ENCODE measurements at places on chromosomes 5 and 9. TPM values are rescaled to one million over a fixed set of nuclear protein-coding genes. Genes with fewer than 3 reads are reported as not detected.

The OR2V2 gene
- total RNA-seq = not detected

The PCDHA1 gene
- not detected for total RNA-seq

- no peaks in the 10 kb centered on the region for H3K4me1 ChIP-seq
- DNase-seq = no peak
- no peak overlapping the region for H3K4me3 ChIP-seq
- H3K36me3 ChIP-seq = no peaks in the 10 kb centered on the region
- no peaks in the 10 kb centered on the region for H3K27me3 ChIP-seq
- no peak overlapping the region for H3K27ac ChIP-seq
These were observed 28.0 kb downstream of the PRUNE2 start for GRCh38 chr9:76877961-76878360.

- H3K27ac ChIP-seq = no peak overlapping the region
- H3K4me3 ChIP-seq = no peak overlapping the region
- DNase-seq = no peak
These were observed 52.6 kb upstream of the FANCC start for GRCh38 chr9:95370064-95370463.

DNA sequence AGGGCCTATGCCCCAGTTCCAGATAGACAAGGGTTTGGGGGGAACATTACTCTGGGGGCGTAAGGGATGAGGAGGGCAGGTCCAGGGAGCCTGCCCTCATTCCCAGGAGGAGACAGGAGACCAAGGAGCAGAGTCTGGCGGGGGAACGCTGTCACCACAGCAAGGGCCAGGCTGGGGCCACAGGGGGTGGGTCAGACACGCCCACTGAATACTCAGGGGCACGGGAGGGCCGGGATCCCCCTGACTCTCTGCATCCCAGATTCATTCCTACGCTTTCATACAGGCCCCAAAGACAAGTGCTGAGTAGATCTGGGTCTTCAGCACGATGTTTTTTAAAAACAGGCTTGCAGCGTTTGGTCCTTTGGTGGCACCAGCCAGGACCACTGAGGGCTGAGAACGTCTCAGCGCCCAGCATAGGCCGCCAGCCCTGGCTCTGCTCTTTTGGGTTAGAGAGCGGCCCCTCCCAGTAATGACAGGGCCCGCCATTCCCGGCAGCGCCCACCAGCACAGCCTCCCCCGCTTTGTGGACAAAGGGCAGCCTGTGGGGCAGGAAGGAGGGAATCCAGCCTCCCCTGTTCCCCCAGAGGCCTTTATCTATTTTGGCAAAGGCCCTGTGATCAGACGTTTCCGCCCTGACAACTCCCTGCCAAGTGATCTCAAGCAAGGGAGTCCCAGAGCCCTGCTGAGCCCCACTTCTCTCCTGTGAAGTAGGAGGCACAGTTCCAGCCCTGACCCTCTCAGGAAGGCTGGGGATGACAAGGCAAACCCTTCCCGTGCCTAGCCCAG is 24.9 kb downstream of the NEK6 start:
- no peaks in the 10 kb centered on the region for H3K27me3 ChIP-seq
- no peak for DNase-seq
- H3K4me3 ChIP-seq = no peak overlapping the region
- H3K27ac ChIP-seq = no peak overlapping the region
- H3K4me1 ChIP-seq = peaks cover 17% of the 10 kb centered on the region
- H3K36me3 ChIP-seq = no peaks in the 10 kb centered on the region

GRCh38 chr5:138869763-138870500 is 5.2 kb downstream of the LRRTM2 start:
- no peak overlapping the region for H3K4me3 ChIP-seq
- H3K27me3 ChIP-seq = no peaks in the 10 kb centered on the region
- H3K36me3 ChIP-seq = no peaks in the 10 kb centered on the region
- H3K27ac ChIP-seq = no peak overlapping the region
- no peak for DNase-seq

DNA sequence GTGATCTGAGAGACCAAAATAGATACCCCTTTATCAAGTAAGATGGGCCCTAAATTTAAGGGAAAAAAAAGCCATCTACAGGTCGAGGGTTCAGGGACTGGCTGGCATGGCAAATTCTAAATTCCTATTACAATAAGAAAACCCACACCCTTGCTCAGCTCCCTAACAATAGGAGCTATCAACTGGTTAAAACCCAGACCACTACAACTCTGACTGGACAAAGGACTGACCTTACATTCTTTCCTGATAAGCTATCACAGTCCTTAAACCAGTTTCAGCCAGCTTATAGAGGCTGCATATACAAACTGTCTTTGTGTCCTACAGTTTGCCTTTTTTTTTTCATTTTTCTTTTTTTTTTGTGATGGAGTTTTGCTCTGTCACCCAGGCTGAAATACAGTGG is 803.6 kb downstream of the NR2F1-AS1 start:
- H3K4me3 ChIP-seq = no peak overlapping the region
- H3K27me3 ChIP-seq = no peaks in the 10 kb centered on the region
- H3K36me3 ChIP-seq = no peaks in the 10 kb centered on the region
- no peaks in the 10 kb centered on the region for H3K4me1 ChIP-seq
- no peak for DNase-seq
- no peak overlapping the region for H3K27ac ChIP-seq

- no peak overlapping the region for H3K4me3 ChIP-seq
- no peaks in the 10 kb centered on the region for H3K27me3 ChIP-seq
- peak; percentile 67 for DNase-seq
- no peaks in the 10 kb centered on the region for H3K36me3 ChIP-seq
- no peaks in the 10 kb centered on the region for H3K4me1 ChIP-seq
These were observed 123.1 kb downstream of the RXRA start for GRCh38 chr9:134449180-134449916.

DNA sequence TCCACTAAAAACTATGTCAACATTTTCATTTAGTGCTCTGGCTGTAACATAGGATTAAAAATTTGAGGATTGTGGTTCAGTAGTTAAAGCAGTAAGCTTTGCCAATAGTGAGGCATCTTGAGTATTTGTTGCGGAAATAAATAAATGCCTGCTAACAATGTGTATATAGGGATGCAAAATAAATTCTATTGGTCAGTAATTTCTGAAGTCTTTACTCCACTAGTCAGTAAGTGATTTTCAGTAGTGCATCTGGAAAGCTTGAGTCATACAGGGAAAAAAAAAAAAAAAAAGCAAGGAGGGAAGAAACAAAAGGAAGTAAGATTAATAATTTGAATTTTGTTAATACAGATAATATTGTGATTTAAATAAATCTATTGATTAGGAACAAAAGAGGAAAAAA is 21.0 kb downstream of the NIPBL start:
- DNase-seq = no peak
- H3K36me3 ChIP-seq = no peaks in the 10 kb centered on the region
- no peak overlapping the region for H3K4me3 ChIP-seq
- H3K4me1 ChIP-seq = peaks cover 32% of the 10 kb centered on the region
- H3K27me3 ChIP-seq = no peaks in the 10 kb centered on the region
- no peak overlapping the region for H3K27ac ChIP-seq

DNA sequence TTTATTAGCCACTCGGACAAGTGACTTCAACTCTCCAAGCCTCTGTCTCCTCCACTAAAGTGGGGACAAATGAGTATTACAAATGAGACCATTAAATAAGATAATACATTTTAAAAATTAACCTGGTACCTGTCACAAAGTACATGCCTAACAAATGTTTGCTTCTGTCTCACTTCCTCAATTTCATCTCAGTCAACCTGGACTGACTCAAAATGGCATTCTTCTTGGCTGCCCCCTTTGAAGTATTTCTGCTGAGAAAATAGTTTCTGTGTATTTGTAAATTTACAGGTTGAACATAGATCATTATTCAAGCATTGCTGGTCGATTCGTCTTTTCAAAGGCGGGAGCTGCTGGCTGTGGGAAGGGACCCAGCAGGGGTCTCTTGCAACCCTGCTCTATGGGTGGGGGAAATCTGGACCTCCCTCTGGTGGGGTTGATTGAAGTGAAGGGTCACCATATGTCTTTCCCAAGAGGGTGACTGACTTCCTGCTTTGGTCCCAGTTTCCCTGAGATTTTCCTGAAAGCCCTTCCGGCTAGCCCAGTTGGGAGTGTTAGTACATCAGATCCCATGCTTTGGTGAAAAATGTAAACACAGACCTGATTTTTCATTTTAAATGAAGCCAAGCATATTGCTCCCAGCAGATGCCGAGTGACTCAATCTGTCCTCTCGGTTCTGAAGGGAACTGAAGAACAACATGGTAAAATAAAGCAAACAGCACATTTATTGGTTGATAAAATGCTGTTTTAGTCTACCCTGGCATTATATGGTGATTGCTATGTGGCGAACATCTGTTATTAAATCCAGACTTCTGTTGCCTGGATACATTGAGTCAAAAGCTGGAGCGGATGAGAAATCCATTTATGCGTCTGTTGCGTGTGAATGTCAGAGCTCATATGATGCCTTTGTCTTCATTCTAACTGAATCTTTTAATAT is 73.0 kb downstream of the KCNIP1 start:
- H3K27ac ChIP-seq = no peak overlapping the region
- no peaks in the 10 kb centered on the region for H3K36me3 ChIP-seq
- H3K4me3 ChIP-seq = no peak overlapping the region
- no peaks in the 10 kb centered on the region for H3K4me1 ChIP-seq

DNA sequence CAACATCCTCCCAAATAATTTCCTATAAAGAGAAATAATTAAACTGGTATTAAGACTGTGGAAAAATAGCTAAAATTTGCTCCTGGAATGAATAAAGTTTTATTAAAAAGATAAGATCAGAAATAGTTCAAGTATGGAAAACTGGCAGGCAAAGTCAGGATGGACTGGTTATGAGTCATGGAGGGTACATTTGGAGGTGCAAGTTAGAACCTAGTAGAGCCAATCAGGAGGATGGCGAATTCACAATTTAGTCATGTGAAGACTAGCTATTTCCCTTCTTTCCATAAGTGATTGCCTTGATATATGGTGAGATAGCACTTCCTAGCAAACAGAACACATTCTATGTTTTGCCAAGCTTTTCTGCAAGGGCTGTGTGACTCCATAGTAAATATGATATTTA is 1303.5 kb downstream of the EFNA5 start:
- no peaks in the 10 kb centered on the region for H3K36me3 ChIP-seq
- no peaks in the 10 kb centered on the region for H3K4me1 ChIP-seq
- DNase-seq = no peak

Measured in CD8-positive, alpha-beta memory T cell (primary cell).